ENCODE measurements at places on chromosomes 2 and 18.

- no peak for DNase-seq
Observed at GRCh38 chr18:31577195-31577594, 14.5 kb upstream of the TTR start.

DNA sequence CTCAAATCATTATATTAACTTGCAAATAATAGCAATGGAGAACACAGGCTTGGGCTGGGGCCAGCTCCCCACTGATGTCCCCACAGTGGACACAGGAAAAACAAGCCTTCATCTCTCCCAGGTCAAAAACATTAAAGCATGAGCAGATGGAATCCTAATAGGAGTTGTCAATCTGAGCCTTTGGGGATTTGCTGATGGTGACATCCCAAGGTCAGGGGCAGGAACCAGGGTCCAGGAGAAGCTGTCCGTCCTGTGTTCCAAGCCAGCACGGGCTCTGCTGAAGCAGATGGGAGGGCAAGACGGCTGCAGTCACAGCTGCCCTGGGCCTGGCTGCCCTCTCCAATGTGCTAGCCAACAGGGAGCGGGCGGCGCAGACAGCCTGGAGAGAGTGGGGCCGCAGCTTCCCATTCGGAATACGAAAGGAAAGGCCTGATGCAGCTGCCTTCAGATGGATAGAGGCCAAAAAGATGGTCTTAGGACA, 135.5 kb downstream of the NDUFA10 start:
- DNase-seq, result no peak

DNA sequence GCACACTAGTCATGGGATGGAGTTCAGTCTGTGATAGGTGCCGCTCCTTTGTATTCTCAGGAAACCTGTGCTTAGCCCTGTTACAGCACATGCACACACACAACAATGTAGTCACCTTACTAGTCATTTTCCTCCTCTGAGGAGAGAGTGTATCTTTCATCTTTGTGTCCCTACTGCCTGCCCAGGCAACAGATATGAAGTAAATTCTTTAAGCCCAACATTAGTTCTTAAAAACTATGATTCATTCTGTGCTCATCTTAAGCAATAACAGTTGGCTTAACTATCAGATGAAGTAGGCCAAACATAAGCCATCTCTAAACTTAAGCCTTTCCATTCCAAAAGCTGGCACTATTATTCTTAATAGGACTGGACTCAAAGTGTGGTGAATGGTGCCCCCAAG, 186.5 kb downstream of the LNPK start:
- DNase-seq, result no peak

DNA sequence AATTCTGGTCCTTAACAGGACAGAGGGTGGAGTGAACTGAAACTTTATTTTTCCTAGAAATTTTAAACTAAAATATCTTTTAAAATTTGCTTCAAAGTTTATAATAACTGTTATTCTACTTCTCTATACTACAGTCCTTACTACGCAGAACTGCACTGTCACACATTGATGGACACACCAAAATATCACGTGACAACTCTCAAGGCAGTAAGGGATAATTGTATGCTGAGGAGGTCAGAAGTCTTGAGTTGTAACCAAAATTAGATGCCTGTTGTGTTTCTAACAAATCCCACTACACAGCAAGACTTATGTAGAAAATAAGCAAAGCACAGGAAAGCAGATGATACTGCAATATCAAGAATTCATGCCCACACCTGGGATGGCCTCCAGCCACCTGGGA, 76.3 kb downstream of the CHST9 start:
- DNase-seq, result no peak

DNA sequence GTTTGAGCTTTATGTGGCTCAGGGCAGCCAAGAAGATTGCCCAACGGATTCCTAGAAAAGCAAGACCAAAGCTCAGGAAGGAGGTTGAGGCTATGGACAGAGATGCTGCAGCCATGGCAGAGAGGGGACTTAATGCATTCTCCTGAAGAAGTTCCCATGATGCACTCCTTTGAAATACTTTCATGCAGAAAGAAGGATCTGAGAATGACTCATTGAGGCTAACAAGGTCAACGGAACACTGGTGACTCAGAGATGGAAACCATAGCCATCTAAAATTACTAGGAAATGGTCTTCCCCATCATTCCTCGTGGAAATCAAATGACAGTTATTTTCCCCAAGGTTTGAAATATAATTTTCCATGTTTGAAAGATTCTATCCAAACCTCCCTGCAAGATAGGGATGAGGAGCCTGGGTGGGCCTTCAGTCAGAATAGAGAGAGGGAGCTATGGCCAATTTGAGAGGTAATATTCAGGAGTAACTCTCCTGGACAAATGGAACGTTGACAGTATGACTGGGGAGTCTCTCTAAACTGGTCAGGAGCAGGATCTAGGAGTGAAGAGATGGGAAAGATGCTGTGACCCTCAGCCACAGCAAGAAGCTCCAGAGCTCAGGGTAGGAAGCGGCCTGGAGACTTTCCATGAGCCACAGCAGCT, 63.0 kb downstream of the REEP1 start:
- no peak for DNase-seq

- DNase-seq, result peak; percentile 67
Observed at GRCh38 chr2:33134086-33134771, 187.5 kb downstream of the LTBP1 start.

DNA sequence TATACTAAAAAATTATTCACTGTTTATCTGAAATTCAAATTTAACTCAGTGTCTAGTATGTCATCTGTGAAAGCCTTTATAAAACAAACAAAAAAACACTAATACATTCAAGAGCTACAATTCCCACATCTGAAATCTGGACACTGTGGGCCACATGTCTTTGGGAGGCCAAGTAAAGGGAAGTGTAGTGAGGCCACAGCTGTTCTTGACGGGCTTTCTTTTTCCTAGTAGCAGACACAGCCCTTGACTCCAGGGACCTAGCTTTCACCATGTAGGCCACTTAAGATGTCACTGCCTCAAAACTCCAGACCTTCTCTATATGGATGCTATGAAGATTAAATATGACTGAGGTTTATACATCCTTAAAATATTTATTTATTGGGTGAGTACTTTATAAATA, 91.1 kb downstream of the RBMS1 start:
- no peak for DNase-seq

DNA sequence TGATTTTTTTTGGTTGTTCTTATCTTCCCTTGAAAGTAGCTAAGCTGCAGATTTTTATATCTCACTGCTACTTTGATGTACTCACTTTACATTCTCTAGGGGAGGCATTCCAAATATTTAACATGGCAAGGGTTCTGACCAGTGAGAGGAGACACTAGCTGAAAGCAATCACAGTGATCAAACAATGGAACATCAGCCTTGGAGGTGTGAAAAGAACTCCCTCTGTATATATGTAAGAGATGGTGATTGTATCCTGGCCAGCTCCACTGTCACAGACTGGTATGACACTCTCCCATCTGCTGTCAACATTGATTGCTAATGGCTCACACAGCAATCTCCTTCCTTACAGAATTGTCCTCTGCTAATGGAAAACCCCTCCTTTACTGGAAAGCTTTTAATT, 291.7 kb upstream of the CDH19 start:
- DNase-seq, result no peak

GRCh38 chr2:212958757-212959295, 192.6 kb downstream of the IKZF2 start:
- no peak for DNase-seq

DNA sequence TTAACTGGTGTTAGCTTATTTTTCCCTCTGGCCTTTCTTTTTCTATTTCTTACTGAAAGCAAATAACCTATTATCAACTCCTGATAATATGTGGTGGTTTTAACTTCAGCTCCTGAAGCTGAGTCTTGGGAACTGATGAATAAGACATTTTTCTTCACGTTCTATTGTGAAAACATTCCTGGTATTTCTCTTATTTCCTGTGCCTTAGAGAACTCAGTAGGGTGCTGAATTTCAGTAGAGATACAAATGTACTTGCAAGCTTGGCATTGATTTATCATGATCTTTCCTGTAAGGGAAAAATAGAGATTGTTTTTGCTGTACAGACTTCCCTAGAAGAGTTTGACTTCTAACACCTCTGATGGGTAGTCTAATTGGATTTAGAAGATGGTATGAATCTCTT, 52.8 kb upstream of the DCC start:
- no peak for DNase-seq
